Ascending aorta (tissue), 2 donors: ENCODE measurements at places on chromosomes 5 and 9. TPM values are rescaled to one million over a fixed set of nuclear protein-coding genes. Genes with fewer than 3 reads are reported as not detected.

DNA sequence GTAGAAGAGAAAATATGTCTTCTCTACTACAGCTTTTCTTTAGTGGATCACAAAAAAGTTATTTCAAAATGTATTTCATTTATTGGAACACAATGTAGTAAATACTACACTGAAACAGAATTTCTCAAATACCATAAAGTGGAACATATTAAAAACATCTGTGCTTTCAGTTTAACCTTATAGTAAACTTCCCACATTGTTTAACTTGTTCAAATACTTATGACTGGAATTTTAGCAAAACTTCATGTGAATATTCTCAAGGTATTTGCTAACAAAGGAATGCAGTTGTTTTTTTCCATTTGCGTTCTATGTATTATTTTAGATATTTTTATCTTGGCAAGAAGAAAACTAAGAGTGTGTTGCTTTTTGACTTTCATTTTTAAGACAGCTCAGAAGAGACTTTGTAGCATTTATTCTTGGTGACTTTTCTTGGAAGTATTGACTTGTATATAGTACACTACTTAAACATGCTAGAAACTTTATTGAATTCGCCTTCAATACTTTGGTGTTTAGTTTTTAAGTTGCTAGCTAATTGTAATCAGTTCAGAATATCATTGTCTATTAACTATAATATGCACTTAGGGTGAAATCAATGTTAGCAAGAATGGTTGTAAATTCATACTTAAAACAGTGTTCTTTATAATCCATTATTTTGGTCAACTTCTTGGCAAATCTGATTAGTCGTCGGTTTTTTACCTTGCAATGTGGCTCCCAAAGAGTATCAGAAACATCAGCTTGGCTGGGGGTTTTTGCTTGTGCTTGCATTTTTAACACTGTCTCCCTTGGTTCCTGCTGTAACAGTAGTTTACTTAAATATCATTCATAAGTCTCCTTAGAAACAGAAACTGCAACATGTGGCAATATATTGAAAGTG lies 5.0 kb upstream of the RHOBTB3 start:
- H3K4me1 ChIP-seq: peaks cover 19% of the 10 kb centered on the region
- peak overlapping the region; percentile 12 for H3K4me3 ChIP-seq
- H3K36me3 ChIP-seq: no peaks in the 10 kb centered on the region
- H3K27ac ChIP-seq: no peak overlapping the region
- no peaks in the 10 kb centered on the region for H3K27me3 ChIP-seq

DNA sequence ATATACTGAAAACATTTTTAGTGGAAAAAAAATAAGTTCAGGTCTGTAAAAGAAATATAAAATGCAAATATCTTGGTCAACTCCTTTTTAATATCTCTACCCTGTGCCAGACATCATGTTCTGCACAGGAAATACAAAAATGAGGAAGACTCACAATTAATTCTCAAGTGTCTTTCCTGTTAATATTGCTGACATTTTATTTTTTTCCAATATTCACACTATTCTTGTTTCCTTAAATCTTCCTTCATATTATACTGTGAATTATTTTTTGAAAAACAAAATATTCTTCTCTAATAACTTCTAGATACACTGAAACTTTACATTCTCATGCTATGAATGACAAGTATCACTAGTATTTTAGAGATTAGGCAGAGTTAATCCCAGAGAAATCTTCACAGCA lies 334.7 kb upstream of the FTMT start:
- H3K27me3 ChIP-seq: no peaks in the 10 kb centered on the region
- DNase-seq: no peak
- H3K4me1 ChIP-seq: no peaks in the 10 kb centered on the region
- no peaks in the 10 kb centered on the region for H3K36me3 ChIP-seq
- no peak overlapping the region for H3K4me3 ChIP-seq
- no peak overlapping the region for H3K27ac ChIP-seq

DNA sequence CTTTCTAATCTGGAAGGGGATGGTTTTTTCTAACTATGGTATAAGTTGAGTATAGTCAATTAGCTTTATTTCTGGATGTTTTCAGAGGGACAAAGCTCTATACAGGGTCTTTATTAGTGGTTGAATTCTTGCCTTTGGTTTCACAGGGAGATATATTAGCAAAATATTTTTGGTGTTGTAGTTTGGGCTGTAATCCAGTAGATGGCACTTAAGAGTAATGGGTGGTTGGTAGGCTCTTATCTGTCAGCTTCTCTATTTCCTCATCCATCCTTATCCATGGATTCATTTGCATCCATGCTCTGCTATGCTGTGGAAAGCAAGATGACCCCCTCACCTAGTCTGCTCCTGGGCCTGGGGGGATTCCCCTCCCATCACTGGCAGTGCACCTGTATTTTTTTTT lies 363.6 kb upstream of the CYLC2 start:
- H3K27me3 ChIP-seq: no peaks in the 10 kb centered on the region
- H3K4me1 ChIP-seq: no peaks in the 10 kb centered on the region
- no peak for DNase-seq
- H3K4me3 ChIP-seq: no peak overlapping the region
- H3K27ac ChIP-seq: no peak overlapping the region
- H3K36me3 ChIP-seq: no peaks in the 10 kb centered on the region

Gene IQGAP2
- 19.8 TPM for total RNA-seq

- no peak overlapping the region for H3K4me3 ChIP-seq
- no peaks in the 10 kb centered on the region for H3K27me3 ChIP-seq
- H3K4me1 ChIP-seq: peaks cover 7% of the 10 kb centered on the region
Observed at GRCh38 chr5:172010278-172010677, 3.8 kb upstream of the FBXW11 start.

Gene TEX48
- total RNA-seq: not detected

DNA sequence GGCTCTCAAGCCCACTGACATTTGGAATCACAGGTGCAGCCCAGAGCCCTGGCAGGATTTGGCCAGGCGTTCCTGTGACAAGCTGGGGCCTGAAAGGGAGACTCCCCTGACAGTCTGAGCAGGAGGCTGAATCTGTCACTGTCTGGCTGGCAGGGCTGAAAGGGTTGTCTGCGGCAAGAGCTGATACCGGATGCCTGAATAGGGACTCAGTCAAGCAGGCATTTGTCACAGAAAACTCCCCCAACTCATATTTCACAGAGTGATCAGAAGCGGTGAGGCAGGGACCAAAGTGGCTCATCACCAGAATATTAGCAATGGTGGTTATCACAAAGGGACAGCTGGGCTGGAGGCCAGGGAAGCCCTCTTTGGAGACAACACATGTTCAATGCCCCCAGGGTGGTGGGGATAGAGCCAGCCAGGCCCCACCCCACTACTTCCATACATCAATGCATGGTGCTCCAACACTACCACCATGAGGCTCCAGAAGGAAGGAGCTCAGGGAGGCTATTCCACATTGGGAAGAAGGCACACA lies 295.5 kb downstream of the DTWD2 start:
- no peaks in the 10 kb centered on the region for H3K4me1 ChIP-seq
- no peaks in the 10 kb centered on the region for H3K36me3 ChIP-seq
- H3K27ac ChIP-seq: no peak overlapping the region
- H3K27me3 ChIP-seq: no peaks in the 10 kb centered on the region

GRCh38 chr9:92983984-92984589 lies 36.8 kb downstream of the FGD3 start:
- H3K27ac ChIP-seq: no peak overlapping the region
- H3K36me3 ChIP-seq: no peaks in the 10 kb centered on the region
- no peaks in the 10 kb centered on the region for H3K27me3 ChIP-seq
- no peaks in the 10 kb centered on the region for H3K4me1 ChIP-seq
- DNase-seq: no peak

GRCh38 chr9:132193227-132194124 lies 31.6 kb downstream of the NTNG2 start:
- H3K27ac ChIP-seq: no peak overlapping the region
- no peak for DNase-seq
- no peaks in the 10 kb centered on the region for H3K27me3 ChIP-seq
- H3K36me3 ChIP-seq: no peaks in the 10 kb centered on the region
